ENCODE measurements at places on chromosomes 16 and 17.

DNA sequence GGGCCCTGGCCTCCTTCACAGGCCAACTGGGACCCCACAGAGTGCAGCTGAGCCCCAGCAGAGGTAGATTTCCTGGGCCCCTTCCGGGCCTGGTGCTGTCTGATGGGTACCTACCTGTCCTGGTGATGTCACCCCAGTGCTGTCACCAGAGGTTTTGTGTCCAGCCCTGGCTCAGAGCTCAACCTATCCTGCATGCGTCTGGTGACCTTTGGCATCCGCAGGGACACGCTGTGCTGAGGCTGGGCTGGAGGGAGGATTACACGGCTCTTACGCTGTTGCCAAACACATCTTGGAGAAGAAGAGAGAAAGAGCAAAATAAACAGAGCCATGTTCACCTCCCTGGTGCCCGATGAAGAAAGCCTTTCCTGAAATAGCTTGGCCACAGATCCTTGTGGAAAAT lies 70.6 kb upstream of the MED9 start:
- no peak for DNase-seq

DNA sequence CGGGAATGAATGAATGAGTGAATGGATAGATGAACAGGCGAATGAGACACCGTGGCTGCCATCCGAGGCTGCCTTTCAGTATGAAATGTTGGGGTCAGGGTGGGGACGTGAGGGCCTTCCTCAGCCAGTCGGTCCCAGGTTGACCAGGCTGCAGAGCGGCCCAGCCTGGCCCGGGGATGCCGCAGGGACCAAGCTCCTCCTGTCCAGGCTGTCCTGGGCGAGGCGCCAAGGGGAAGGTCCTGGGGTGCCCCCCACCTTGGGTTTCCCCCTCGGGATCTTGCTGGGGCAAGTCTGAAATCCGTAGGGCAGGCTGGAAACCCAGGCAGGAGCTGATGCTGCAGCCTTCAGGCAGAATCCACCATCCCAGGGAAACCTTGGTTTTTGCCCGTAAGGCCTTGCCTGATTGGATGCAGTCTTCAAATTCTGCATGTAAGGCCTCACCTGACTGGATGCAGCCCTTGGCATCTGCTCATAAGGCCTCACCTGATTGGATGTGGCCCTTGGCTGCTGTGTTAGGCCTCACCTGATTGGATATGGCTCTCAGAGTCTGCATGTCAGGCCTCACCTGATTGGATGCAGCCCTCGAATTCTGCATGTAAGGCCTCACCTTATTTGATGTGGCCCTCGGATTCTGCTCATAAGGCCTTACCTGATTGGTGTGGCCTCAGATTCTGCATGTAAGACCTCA lies 61.7 kb upstream of the ZNF469 start:
- DNase-seq, result no peak

DNA sequence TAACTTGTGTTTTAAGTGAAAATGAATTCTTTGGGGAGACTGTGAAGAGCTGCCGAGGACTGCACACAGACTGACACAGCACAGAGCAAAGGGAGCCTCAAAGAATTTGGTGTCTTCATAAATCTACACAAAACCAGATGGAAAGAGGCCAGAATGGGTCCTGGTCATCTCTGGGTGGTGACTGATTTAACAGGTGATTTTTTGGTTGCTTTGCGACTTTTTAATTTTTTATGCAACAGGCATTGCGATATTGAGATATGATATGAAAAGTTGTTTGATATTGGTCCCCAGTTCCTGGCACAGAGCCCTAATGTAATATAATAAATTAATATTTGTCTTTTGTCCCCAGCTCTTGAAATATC lies 12.6 kb upstream of the EIF1 start:
- no peak for DNase-seq

- no peak for DNase-seq
Measured at GRCh38 chr16:24915576-24915975, 69.8 kb downstream of the SLC5A11 start.

- DNase-seq, result peak; percentile 50
Measured at GRCh38 chr16:49350265-49351095, 23.1 kb upstream of the C16orf78 start.

DNA sequence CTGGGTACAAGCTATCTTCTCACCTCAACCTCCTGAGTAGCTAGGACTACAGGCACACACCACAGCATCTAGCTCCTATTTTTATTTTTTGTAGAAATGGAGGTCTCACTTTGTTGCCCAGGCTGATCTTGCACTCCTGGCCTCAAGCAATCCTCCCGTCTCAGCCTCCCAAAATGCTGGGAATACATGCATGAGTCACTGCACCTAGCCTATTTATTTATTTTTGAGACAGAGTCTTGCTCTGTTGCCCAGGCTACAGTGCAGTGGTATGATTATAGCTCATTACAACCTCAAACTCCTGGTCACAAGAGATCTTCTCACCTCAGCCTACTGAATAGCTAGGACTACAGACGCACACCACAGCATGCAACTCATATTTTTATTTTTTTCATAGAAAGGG lies 40.1 kb upstream of the RGS9 start:
- DNase-seq, result no peak

DNA sequence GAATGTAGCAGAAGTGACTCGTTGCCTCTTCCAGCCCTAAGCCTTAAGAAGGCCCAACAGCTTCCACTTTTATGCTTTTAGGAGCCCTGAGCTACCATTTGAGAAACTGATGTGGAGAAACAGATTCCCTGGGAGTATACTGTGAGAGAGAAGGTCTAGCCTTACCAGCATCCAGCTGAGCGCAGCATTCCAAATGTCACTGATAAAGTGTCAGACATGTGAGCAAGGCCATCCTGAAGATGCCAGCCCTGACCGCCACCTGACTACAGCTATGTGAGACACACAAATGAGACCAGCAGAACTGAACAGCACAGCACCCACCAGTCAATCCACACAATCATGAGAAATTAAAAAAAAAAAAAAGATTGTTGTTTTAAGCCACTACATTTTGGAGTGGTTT lies 18.6 kb upstream of the MED13 start:
- no peak for DNase-seq

- no peak for DNase-seq
Measured at GRCh38 chr16:31223044-31223443, 6.1 kb upstream of the PYDC1 start.

- DNase-seq, result peak; percentile 39
Measured at GRCh38 chr16:52404546-52404945, 142.4 kb downstream of the TOX3 start.

DNA sequence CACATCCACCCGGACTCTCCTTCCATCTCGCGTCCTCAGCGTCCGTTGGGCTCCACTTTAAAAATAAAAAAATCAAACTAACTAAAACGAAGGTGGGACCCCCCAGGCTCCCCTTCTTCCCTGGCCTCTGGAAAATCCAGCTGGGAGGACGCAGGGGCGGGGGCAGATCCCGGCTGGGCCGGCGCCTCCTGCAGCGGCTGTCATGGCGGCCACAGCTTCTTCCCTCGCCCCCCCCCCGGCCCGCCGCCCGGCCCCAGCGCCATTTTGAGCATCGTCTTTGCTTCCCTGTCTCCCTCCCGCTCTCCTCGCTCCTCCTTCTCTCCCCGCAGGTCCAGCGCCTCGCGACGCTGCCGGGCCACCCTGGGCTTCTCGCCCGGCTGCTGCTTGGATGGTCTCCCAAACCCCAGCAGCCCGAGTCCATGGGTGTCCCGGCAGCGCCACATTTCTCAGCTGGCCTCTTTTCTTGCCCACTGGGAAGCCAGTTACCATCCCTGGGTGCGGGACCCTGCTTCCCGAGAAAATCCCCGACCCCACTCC lies 3.3 kb downstream of the HOXB2 start:
- DNase-seq, result peak; percentile 39

- peak; percentile 74 for DNase-seq
Measured at GRCh38 chr17:61583242-61583641, 7.8 kb downstream of the NACA2 start.

DNA sequence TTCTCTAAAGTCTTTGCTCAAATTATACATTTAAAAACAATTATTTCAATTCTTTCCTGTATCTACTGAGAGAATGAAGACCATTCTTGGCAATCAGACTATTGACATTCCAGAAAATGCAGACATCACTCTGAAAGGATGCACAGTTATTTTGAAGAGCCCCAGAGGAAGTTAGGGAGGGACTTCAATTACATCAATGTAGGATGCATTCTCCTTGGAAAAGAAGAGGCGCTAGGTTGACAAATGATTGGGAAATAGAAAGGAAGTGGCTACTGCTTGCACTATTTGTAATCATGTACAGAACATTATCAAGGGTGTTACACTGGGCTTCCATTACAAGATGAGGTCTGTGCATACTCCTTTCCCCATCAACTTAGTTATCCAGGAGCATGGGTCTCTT lies 74.3 kb downstream of the SSH2 start:
- peak; percentile 55 for DNase-seq

GRCh38 chr17:49061524-49061943 lies 64.3 kb downstream of the IGF2BP1 start:
- no peak for DNase-seq

DNA sequence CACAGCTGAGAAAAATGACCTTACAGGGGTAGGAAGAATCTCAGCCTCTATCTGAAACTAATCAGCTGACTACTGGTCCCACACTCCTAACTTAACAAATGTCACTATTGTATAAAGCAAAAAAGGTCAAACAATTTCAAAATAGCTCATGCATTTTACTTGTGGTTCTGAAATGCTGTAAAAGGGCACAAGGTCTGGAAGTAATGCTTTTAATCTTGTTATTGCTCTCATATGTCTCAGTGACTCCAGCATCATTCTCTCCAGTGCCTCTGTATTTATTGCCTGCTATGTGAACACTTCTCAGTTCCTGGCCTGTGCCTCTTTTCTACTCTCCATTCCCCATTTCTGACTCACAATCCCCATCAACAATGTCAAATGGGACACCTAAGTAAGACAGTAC lies 937.7 kb downstream of the CDH11 start:
- no peak for DNase-seq

DNA sequence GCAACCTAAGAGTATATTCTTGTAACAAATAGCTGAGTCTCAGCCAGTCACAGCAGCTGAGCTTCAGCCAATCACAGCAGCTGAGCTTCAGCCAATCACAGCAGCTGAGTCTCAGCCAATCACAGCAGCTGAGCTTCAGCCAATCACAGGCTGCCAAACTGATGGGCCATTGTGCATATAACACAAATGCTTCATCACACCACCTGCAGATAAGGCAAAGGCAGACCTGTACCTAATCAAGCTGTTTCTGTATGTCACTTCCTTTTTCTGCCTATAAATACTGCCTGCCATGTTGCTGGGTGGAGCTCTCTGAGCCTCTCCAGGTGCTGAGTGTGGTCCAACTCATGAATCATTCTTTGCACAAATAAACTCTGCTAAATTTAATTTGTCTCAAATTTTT lies 19.9 kb downstream of the MYH13 start:
- no peak for DNase-seq

DNA sequence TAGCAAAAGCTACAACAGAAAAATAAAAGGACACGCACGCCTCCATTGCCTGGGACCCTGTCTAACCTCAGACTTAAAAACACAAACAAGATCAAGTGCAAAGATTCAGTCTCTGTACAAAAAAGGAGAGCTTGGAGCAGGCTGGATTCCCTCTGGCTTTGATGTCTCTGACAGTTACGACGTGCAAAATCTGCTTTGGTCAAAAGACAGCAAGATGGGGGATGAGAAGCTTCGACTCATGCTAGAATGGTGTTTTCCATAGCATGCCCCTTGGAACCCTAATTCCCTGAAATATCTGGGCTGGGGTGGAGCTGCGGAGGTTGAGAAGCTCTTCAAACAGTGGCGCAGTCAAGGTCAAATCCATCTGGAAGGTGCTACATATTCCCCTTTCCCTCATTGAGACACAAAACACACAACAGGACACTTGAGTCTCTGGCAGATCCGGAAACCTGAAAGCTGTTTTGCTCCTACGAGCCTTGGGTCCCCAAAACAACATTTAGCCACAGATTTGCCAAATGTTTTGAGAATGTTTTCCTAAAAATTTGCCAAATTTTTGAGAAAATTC lies 9.1 kb downstream of the MYH11 start:
- DNase-seq, result no peak

- DNase-seq, result no peak
Measured at GRCh38 chr17:535198-535597, 179.4 kb downstream of the VPS53 start.

DNA sequence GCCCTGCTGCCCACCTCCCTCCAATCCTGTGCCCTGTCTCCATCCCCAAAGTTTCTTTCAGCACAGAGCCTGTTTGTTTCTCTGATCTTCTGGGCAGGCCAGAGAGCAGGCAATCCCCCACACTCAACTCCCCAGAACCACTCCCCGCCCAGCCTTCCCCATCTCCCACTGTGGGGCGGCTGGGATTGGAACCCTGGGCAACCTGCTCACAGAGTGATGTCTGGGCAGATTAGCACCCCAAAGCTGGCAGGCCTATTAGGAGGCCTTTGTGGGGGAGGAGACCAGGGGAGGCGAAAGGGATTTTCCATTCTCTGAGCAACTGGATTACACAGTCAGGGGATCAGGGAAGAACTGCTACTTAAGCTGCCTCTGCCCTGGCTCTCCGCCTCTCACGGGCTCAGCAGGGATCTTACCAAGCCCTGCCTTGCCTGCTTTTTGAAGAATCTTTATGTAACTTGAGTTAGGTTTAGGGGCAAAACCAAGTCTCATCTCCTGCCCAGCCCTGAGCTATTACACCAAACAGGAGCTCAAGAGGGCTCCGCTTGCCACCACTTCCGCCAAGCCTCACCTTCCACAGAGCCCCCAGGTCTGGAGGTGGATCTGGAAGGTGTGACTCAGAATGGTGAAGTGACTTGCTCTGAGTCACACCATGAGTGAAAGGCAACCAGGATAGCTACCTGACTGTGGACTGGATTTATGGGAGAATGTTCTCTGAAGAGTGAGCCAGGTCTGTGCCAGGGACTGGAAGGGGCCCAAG lies 16.0 kb upstream of the LHX1 start:
- DNase-seq, result peak; percentile 97

DNA sequence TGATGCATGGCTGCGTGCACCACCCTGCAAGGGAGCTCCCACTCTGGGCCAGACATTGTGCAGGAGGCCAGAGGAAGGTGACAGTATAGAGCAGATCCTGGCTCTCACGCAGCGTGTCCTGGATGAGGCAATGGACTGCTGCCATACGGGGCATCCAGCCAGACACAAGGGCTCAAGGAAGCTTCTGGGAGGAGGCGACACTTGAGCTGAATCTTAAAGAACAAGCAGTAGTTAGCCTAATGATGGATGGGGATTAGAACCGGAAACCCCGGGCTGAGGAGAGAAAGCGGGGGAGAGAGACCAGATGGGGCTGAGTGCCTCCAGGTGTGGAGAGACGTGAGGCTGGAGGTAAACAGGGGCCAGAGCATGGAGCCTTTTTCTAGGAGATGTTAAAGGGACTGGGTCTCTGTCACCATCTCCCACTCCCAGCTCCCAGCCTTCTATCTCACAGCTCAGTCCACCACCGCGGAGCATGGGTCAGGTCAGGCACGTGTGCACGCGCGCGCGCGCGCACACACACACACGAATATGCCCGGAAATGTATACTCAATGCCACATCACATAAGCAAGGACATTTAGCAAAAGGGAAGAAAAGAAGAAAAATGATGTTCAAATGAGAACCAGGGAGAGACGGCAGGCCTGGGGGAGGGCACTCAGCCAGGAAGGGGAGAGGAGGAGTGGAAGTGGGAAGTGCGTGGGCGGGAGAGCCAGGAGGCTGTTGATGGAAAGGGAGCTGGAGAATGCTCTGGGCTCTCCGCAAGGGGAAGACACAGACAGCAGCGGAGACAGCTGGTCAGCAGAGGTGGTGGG lies 46.3 kb downstream of the CCDC42 start:
- peak; percentile 28 for DNase-seq
